ENCODE measurements at places on chromosomes 2 and 18.
A peak's percentile ranks its signal among the peaks of the same experiment; 100 is the strongest.

- DNase-seq, result no peak
These were observed 96.7 kb upstream of the ACKR3 start for GRCh38 chr2:236472720-236473495.

GRCh38 chr2:230866756-230867523, 2.2 kb downstream of the ITM2C start:
- peak; percentile 44 for DNase-seq

- no peak for DNase-seq
These were observed 853 bp downstream of the GNAL start for GRCh38 chr18:11689669-11690565.

DNA sequence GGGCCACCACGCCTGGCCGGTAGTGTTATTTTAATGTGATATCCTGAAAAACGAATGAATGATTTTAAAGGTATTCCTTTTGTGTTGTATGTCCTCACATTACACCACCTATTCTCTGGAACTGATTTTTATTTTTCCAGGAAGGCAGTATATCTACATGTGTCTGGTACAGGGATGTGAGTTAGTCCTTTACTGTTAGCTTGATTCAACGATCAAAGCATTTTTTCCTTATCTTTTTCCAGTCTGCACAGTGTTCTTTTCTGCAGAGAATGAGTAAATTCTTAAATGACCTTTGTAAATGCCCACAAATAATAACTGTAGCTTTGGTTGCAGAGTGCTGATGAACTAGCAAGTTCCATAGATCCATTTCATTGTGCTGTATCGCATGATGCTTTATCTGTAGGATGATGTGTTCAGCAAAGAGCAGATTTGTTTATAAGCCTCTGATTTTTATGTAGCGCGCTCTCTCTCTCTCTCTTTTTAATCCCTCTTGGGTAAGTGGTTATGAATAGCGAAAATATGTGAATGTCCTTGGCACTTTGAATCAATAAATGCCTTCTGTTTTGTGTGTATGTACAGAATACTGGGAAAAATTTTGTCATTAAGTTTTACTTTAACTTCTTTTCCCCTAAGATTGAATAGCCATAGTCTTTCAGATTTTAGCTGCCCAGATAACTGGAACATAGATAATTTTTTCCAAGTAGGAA, 82.5 kb upstream of the EML6 start:
- DNase-seq, result no peak

- DNase-seq, result no peak
These were observed 19.1 kb upstream of the ACMSD start for GRCh38 chr2:134819334-134819733.

DNA sequence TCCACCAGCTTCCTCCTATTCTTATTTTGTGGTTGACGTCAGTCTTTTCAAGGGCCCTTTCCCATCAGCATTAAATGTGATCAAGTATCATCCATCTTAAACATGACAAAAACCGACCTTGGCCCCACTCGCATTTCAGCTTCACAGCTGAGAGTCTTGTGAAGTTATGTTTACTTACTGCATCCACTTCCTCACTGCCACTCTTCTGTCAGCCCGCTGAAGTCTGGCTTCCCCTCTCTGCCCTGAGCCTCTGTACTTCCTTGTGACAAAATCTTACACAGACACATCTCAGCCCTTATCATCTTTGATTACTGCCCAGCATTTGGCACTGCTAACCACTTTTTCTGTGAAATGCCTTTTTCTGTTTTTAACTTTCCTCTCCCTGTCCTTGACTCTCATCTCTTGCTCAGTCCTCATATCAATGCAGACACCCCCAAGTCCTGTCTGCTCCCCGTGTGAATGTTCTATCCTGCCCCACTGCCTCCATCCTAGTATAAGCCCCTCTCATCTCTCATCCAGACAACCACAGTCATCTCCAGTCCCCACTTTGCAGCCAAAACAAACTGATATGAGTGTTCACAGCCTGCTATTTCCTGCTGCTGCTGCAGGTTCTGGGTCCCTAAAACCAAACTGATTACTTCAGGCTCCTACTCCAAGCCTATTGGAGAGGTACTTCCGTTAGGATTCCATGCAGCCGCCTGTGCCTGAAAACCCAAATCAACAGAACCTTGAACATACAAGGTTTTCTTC, 31.4 kb downstream of the FOSL2 start:
- DNase-seq, result no peak

DNA sequence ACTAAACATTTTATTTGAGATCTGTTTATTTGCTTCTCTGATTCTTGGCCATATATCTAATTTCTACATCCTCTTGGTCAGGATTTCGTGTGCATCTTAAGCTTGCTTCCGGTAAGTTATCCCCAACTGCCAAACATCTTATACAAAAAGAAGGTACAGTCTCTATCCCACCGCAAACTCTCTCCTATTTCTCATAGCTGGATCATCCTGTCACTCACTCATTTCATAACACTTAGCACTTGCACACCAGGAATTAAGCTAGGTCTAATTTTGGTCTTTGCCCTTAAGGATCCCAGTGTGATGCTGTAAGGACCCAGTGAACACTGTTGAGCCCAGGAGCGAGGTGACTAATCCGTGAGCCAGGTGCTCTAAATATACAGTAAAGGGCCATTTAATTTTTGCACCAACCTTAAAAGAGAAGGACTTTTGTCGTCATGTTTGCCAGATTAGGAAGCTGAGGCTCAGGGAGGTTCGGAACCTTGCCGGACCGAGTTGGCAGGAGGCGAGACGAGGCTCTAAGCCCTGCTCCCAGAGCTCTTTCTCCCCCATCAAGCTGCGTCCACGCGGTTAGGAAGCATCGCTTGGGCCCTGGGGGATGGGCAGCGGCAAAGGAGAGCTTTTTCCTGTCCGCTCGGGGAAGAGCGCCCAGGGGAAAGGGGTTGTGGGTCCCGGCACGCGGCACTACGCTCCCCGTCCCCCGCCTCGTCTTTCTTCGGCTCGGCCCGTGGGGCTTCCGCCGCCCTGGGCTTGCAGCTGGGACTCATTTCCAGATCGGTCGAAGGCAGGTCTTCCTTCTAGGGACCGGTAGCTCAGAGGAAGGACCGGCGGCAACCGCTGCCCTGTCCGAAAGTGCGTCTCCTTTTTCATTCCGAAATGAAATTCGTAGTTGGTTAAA, 4.1 kb upstream of the ITPRIPL1 start:
- DNase-seq, result no peak
